Liver (tissue), 10 donors: ENCODE measurements at places on chromosomes 4 and X. TPM values are rescaled to one million over a fixed set of nuclear protein-coding genes. Genes with fewer than 3 reads are reported as not detected.

DNA sequence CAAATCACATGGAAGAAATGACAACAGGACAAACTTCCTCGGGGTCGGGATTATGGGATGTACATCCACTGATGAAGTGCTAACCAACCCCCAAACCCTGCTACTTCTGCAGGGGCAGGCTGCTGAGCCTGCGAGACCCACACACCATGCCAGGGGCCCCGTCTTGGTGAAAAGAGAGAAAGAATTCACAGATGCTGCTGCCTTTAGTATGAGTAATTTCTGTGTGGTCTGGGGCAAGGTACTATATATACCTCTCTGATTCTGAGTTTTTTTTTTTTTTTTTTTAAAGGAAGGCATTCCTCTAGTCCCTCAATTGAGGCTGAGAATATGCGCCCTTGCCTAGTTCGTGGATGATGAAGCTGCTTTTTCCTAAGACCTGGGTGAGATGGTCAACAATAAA is 24.8 kb downstream of the PDHA1 start:
- DNase-seq: no peak

DNA sequence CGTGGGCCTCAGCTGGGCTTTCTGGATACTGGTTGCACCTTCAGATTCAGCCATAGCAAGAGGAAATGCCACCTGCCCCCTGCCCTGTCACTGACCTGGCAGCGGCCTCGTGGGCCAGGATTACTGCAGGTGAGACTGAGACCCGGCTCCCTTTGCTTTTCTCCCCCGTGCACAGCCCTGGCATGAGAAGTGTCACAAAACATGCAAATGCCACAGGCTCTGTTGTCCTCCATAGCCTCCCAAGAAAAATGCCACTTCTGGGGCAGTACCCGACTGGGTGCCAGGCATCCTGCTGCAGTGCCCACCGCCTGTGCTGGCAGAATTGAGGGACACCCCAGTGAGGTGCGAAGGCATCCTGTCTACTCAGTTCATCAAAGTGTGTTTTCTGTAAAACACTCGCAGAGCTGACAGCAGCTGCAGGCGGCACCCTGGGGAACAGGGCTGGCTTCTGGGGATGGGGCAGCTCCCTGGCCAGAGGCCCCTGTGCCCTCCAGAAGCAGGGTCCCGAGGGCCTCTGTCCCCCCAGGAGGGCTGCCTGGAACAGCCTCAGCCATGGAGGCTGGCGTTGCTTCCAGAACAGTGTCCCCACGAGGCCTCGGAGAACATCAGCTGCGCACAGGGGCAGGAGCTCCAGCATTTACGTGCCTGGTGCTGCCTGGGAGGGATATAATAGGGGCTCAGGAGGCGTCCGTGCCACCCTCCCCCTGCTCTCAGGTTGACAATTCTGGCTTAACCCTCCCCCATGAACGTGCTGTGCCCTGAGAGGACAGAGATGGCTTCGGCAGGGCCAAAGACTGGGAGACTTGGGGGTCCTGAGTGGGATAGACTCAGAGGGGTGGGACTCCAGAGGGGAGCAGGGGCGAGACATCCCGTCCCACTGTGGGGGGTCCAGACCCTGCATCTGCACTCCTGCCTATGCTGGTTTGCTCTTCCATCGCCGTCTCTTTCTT is 99.5 kb upstream of the NKX1-1 start:
- no peak for DNase-seq

DNA sequence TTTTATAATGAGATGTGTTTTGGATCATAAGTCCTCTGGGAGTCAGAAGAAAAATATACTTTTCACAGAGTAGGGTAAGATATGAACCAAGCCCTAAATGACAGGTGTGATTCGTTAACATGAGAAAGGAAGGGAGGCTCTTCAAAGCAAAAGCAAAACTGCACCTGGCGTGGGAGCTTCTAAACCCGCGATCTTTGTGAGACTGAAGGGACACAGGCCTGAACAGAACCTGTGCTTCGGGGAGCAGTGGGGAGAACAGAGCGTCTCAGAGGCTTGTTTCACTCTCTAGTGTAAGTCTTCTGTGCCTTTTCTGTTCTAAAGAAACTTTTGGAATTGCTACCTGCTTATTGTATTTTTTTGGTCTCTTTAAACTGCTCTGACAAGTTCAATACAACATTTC is 30.2 kb upstream of the CYP4V2 start:
- no peak for DNase-seq

DNA sequence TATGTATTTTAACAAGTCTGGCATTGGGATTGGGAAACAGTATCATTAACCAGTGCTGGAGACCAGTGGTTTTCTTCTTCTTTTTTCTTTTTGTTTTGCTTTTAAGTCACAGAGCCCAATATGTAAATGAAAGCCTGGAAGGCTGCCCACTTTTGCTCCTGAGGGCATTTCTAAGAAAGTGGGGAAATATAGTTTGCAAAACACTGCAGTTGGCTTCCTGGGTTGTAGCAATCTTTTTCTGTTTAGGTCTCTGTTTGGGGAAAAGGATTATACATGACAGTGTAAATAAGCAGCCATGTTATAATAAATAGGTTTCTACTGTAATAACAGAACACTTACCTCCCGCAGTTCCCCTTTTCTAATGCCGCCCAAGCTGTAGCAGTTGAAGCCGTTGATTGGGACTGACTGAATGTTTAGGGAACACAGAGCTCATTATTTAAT is 105.5 kb downstream of the TMEM164 start:
- DNase-seq: no peak

DNA sequence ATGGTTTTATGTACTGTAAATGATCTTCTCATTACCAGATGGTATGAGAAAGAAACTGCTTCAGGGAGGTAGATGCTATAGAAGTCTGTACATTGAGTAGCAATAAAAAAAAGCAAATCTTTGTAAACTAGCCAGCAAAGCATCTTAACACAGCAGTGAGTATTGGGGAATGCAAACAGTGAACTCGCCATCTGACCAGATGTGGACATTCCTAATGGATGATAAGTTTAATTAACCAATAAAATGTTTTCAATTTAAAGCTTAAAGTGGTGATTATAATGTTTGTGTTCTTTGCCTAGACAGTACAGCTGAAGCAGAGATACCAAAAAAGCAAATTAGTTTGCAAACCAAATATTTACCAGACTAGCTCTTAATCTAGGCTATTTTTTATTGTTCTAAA is 1144.2 kb downstream of the FAT4 start:
- DNase-seq: no peak

DNA sequence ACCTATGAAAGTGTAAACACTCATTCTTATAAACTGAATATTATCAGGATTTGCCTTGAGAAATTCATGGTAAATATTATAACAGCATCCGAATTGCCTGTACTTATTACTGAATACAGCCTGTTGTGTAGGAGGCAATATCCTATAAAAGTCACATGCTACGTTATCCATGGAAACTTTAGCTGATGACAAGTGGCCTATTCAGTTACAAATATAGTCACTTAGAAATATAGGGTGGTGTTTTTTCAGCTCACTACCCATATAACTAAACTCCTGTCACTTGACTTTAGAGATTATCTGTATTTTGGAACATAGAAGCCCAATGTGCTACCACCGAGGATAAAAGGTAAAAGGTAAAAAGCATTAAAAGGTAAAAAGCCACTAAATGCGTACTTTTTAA is 493.4 kb downstream of the INPP4B start:
- DNase-seq: no peak

GRCh38 chrX:30312858-30313257 is 3.7 kb upstream of the NR0B1 start:
- DNase-seq: no peak

DNA sequence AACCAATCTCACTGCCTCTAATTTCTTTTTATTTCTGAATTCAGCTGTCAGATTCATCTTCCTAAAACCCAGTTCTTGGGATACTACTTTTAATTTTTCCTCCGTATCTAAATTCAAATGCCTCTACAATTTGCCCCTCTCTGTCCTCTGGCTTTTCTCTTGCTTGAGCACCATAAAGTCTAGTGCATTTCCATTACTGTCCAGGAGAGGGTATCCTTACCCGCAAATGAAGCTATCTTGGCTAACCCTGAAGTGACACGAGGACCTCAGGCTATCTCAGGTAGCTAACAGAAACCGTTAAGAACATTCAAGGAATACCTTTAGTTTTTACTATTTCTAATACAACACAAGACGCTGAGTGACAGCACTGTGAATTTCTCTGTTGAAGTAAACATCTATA is 49.4 kb upstream of the PRR32 start:
- DNase-seq: no peak

- DNase-seq: no peak
Observed at GRCh38 chr4:27357283-27357682, 496.6 kb downstream of the STIM2 start.

MXRA5 gene
- total RNA-seq: 1.0 TPM

MAGEA4 gene
- total RNA-seq: not detected

CLTRN gene
- 3.0 TPM for total RNA-seq
